ENCODE measurements at places on chromosomes 2 and 18.
A peak's percentile ranks its signal among the peaks of the same experiment; 100 is the strongest.

- peak; percentile 40 for DNase-seq
Measured at GRCh38 chr2:234164493-234165413, 114.3 kb downstream of the SPP2 start.

- DNase-seq: no peak
Measured at GRCh38 chr2:169526451-169526850, 16.9 kb downstream of the KLHL41 start.

DNA sequence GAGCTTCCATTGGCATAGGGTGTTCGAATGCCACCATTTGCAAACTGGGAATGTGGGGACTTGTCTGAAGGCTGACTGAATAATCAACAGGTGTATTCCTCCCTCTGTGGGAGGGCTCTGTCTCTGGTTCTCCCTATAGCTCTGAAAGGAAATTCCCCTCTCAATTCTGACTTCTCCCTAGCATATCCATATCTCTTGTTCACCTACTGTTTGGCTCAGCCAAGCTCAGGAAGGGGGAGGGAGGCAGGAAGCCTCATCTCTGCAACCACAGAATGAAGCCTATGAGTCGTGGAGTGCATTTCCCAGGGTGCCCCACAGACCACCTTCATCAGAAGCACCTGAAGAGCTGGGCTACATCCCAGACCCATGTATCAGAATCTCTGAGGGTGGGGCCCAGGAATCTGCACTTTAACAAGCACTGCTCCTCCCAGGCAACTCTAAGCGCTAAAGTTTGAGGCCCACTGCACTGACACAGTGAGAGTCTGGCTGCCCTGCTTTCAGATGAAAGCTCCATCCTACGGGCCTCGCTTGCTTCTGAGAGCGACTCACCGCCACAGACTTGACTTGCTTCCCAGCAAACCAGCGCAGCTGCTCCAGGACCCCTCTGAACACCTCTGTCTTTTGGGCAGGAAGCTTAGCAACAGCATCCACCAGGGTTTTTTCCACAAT, 32.0 kb downstream of the XDH start:
- DNase-seq: no peak

DNA sequence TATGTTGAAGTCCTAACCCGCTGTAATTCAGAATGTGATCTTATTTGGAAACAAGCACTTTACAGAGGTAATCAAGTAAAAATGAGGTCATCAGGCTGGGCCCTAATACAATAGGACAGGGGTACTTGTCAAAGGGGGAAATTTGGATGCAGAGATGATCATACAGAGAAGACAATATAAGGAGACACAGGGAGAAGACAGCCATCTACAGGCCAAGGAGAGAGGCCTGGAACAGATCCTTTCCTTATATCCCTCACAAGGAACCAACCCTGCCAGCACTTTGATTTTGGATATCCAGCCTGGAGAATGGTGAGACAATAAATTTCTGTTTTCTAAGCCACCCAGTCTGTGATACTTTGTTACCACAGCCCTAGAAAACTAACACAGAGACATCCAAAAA, 104.3 kb downstream of the METTL4 start:
- no peak for DNase-seq

- DNase-seq: no peak
Measured at GRCh38 chr2:33104052-33104623, 157.4 kb downstream of the LTBP1 start.

- DNase-seq: peak; percentile 29
Measured at GRCh38 chr2:96859099-96859649, 1.4 kb upstream of the ANKRD39 start.

DNA sequence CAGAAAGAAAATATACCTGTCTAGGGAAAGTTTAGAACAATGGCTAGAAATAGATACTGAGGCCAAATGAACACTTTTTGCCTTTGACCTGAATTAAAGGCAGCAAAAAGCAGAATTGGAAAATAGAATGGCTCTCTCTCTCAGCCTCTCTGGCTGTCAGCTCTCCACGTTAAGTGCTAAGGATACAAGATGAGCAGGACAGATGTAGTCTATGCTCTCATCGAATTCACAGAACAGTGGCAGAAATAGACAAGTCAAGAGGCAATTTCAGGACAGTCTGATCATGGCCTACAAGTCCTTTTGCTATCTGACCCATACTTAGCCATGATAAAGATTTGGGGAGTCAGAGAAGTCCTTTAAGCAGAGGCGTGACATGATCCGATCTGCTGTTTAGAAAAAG, 120.2 kb upstream of the CREB1 start:
- DNase-seq: no peak

DNA sequence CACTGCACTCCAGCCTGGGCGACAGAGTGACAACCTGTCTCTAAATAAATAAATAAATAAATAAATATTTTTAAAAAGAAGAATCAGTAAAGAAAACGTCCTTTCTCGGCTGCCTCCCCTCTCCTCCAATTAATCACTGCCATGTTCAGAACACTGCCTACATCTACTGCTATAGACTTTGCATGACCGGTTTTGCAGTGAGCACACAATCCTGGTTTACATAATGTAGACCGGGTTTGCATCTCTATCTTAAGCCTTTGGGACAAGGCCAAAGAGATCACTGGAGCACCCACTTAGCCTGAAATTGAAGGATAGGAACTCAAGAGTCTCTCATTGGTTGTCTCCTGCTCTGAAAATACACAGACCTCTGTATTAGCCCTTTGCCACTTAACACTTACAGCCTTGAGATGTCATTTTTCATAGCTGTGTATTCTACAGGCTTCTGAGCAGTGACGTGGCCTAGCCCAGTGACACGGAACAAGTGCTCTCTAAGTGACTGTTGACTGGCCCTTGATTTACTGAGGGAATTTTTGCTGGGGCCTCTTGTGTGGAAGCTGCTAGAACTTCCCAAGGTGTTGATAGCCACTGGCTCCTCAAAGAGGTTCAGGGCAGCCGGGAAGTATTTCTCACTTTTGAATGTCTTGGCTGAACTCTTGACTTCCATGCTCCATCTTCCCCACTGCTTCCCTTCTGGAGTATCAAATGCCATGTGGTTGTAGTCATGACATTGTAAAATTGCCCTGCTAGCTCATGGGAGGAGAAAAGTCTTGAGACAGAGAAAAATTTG, 45.3 kb upstream of the CCBE1 start:
- no peak for DNase-seq

- no peak for DNase-seq
Measured at GRCh38 chr18:11960743-11961380, 20.4 kb upstream of the IMPA2 start.

DNA sequence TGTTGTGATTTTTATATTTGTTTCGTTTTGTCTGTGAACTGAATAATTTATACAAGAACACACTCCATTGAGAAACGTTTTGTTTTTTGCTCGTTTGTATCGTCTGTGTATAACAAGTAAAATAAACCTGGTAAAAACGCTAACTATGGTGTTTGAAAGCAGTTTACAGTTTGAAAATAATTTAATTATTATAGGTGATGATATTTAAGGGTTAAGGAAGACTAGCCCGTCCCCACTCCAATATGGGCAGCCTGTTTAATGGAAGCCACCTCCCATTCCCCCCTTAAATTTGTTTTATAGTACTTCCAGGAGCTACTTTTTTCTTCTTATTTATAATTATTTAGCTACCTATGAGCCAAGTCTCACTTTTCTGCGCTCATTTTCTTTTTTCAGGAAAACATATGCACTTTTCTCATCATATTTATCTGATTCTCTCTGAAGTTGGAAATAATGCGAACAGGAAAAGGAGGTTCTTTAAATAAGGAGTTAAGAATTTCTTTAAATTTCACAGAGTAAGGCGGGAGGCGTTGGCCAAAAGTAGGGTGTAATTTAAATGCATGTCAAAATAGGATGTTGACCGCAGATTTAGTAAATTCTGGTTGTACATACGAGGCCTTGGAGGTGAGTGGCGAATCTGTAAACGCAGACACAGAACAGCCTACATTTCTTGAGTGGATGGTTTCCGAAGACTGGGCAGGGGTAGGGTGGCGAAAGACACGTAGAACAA, 9.8 kb downstream of the TBR1 start:
- no peak for DNase-seq

- no peak for DNase-seq
Measured at GRCh38 chr2:101230541-101231001, 22.1 kb upstream of the CNOT11 start.

DNA sequence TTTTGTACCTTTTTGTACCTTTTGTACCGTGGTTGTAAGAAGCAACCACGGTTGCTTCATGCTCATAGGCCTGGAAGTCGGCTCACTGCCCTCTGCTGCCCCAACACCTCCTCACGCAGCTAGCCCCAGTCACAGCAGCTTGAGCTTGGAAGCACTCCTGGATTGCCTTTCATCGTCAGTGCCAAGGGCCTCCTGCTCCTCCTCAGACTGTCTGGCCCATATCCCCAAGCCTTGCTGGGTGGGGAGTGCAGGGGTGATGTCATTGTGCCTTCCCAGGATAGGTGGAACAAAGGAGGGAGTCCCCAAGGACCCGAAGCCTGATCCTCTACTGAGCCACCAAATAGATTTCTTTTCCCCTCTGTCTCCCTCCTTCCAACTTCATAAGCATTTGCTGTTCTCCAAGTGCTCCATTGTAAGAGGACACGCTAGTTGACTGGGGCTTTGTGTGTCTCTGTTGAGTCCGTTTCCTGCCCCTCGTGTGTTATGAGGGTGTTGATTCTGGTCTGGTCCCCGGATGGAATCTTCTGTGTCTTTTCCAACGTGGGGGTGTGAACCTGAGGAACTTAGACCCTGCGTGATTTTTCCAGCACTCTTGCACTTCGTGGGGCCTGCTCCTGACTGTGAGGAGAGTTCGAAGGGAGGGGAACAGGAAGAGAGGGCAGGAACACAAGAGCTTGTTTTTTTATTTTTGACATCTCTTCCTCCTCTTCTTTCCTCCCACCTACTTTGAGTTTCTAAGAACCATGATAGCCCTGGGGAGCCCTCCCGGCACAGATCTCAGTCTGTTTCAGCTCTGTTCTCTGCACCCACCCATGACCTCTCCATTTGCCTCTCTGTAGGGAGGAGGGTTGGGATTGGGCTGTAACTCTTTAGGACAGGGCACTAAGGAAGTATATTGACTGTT, 127.2 kb upstream of the EML6 start:
- DNase-seq: no peak

GRCh38 chr2:141207036-141207385, 923.8 kb downstream of the LRP1B start:
- no peak for DNase-seq

- DNase-seq: no peak
Measured at GRCh38 chr2:109402980-109403840, 210.6 kb downstream of the SEPTIN10 start.

DNA sequence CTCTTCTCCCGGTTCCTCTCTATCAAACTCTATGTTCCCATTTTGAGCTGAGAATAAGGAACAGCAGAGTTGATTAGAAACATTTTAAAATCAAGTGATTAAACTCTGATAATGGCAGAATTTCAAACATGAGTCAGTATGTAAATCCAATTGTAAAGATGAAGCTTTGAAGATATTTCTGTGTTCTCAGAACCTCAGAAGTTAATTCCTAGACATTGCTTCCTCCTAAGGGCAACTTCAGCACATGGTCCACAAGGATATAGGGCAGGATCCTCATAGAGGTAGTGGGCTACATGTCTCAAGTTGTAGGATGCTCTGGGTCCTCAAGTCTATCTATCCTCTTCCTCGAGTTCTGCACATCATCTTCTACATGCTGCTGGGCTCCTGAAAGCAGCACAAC, 46.3 kb downstream of the QPCT start:
- DNase-seq: no peak

DNA sequence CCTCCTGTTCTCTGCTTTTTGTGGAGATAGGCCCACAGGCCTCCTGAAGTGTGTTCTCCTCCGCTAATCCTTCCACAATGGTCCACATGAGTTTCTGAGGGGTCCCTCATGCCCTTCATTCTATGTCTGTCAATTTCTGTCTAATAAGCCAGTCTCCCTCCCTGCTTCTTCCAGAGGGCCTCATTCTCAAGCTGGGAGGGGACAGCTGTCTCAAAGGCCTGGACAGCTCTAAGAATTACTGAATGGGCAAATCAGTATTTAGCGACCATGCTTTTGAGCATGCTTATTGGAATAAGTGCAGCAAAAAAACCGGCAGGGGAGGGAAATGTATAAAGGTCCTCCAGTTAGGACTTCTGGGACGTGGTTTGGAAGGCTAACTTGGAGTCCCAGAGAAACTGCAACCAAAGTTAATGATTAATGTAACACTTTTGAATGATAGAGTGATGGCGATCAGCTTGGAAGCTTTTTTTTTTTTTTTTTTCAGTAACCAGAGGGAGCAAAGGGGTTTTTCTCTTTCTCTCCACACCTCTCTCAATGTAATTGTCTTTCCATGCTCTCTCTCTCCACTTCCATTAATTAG, 890.7 kb upstream of the POU3F3 start:
- DNase-seq: no peak

DNA sequence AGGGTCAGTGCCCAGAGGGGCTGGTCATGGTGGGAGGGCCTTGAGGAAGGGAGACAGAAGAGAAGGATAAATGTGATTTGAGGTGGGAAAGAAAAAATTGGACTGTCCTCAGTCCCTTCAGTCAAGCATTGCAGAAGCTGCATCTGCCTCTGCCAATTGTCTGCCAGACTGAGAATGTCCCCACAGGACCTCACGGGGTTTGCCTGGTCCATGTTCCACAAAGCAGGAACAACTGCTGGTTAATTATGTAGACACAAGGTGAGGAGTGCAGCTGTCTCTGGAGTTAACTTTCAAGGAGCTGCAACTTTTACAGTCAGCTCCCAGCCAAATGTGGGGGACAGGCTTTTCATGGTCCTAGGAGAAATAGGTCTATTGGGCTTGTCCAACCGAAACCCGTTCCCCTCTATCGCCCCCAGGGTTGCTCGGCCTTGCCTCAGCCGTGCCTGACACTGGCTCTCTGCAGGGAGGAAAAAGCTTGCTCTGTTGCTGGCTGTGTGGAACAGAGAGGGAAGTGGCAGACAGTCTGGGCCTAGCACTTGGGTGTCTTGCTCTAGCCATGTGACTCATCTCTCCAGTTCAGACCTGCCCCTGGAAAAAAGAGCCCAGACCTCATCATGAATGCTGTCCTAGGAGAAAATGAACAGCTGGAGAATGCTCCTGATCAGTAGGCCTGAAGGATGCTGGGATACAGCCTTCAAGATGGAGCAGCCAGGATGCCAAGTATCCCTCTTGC, 31.1 kb upstream of the PAX8 start:
- no peak for DNase-seq

DNA sequence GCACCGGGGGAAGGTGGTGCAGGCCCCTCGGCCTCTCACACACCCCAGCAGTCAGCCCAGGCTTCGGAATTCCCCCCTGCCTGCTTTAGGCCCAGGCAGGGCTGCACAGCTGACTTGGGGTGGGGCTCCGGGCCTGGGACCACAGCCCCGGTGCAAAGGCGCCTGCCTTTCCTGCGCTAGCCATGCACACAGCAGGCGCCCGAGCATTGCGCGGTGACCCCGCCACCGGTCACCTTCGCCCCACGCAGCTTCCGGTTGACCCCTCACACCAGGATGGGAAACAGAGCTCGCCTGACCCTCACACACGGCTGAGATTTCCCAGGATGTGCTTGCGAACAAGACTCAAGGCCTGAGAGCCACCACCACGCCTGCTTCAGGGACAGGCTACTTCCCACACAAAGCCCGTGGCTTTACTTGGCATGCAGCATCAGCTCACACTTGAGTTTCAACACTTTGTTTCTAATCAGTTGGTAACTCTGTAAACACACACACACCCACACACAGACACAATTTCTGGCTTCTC, 46.0 kb downstream of the SLC66A2 start:
- DNase-seq: no peak

Data from activated CD4-positive, CD25-positive, alpha-beta regulatory T cell treated with anti-CD3 and anti-CD28 coated beads, Interleukin-2, amount 50 U/mL, for 72 hours (primary cell).